ENCODE measurements at places on chromosomes 2 and 18.

DNA sequence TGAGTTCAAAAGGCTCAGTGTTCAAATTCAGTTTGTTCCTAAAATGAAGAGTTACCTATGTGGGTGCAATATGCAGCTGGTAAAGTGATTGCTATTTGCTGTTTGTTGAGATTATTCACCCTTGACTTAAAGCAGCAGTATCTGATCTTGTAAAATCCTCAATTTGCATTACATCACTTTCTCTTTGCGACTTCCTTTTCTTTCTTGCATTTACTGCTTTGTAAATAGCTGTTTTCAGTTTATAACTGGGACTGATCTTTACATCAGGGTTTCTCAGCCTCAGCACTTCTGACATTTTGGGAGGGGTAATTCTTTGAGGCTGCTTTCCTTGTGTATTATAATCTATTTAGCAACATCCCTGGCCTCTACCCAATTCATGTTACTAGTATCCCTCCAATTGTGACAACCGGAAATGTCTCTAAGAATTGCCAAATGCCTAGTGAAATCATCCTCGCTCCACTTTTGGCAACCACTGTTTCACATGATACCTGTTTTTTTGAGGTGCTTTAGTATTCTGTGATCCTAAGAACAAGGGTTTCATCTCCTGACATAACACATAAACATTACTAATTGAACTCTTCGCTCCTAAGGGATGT, 12.1 kb upstream of the ERCC3 start:
- DNase-seq = no peak

GRCh38 chr2:147989809-147990403, 30.6 kb downstream of the ORC4 start:
- DNase-seq = peak; percentile 51

GRCh38 chr2:24935145-24935544, 15.1 kb upstream of the ADCY3 start:
- no peak for DNase-seq

DNA sequence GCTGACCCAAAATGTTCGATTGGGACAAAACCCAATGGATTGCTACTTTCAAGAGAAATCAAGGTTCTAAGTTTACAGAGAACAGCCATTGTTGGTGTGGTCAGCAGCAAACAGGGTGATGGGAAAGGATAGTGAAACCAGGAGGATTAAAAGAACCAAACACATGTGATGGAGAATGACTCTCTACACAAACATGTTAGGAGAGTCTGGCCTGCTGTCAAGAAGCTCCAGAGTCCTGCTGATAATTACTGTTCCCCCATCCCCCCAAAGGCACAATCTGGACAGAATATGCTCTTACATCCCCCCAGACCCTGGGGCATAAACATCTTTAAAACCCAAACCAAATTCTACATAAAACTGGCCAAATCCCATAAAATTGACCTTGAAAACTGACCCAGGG, 32.0 kb upstream of the ACYP2 start:
- DNase-seq = no peak

- no peak for DNase-seq
Measured at GRCh38 chr2:112004253-112004645, 50.8 kb upstream of the TMEM87B start.

GRCh38 chr2:230156782-230157699, 62.7 kb downstream of the SP110 start:
- no peak for DNase-seq

- DNase-seq = no peak
Measured at GRCh38 chr2:33363325-33364298, 112.8 kb upstream of the RASGRP3 start.

All from central memory CD4-positive, alpha-beta T cell (primary cell).